T follicular helper cell (primary cell): ENCODE measurements at places on chromosomes 7 and 10.

- DNase-seq, result no peak
Observed at GRCh38 chr7:40641701-40642100, 506.9 kb downstream of the SUGCT start.

GRCh38 chr7:95322854-95323253, 1.5 kb downstream of the PON1 start:
- no peak for DNase-seq

DNA sequence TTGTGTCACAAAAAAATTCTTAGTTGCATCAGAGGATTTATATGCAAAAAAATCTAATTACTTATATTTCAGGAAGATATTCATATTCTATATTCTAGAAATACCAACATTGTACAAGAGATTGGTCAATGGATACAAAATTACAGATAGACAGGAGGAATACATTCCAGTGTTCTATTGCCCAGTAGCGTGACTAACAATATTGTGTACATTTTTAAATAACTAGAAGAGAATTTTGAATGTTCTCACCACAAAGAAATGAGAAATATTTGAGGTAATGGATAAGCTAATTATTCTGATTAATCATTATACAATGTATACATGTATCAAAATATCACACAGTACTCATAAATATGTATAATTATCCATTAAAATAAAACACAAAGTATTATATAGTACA, 253.3 kb downstream of the IPMK start:
- DNase-seq, result no peak

GRCh38 chr7:133478591-133479135, 225.8 kb downstream of the EXOC4 start:
- no peak for DNase-seq

GRCh38 chr7:106358103-106358663, 73.4 kb upstream of the NAMPT start:
- no peak for DNase-seq

DNA sequence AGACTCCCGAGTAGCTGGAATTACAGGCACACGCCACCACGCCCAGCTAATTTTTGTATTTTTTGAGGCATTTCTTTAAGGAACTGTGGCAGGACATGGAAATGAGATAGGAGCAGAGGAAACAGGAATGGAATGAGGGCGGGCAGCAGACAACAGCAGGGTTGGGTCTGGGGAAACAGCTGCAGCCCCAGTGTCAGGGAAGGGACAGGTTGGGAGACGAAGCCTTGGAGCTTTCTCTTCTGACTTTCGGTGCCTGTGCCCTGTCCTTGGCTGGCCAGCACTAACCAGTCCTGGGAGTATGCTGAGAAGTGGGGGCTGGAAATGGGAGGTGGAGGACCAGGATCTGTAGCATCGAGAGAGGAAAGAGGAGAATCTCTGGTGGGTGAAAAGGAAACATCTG, 47.4 kb downstream of the ATOH7 start:
- no peak for DNase-seq

GRCh38 chr7:34835901-34836600, 178.0 kb downstream of the NPSR1 start:
- DNase-seq, result no peak

DNA sequence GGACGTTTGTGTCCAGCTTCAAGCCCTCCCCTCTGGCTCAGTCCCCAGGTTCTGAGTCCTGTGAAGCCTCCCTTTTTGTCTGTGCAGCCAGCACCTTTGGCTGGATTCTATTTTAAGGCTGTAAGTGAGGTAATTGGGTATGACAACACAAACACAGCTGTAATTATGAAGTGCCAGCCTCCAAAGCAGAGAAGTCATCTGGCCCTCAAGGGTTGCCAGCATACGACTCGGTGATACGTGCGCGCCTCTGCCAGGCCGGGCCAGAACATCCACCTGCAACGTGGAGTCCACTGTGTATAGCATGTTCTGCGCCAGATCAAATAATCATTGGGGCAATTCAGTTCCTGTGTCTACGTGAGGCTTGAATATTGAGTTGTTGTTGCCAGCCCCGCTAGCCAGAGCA, 6.7 kb upstream of the FAM180A start:
- DNase-seq, result no peak

GRCh38 chr7:26958834-26959233, 94.4 kb upstream of the SKAP2 start:
- DNase-seq, result no peak

- DNase-seq, result no peak
Observed at GRCh38 chr10:58384095-58384494, 1.1 kb upstream of the TFAM start.

GRCh38 chr10:33277135-33277536, 57.3 kb downstream of the NRP1 start:
- no peak for DNase-seq

DNA sequence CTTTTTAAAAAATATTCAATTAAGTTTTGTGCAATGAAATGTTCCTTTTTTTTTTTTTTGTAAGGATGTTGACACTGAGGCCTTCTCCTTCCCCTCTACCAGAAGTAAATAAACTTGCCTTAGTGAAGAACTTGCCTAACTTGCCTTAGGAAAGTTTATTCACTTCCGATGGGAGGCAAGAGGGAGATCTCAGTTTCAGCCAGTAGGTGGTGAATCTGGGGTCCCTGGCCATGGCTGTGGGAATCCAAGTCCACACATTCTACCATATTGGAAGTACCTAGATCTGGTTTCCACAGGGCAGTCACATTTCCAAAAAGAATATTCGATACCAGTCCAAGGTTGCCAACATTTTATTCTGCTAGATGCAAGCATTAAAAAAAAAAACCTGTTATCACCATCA, 270.9 kb downstream of the CCSER2 start:
- no peak for DNase-seq

DNA sequence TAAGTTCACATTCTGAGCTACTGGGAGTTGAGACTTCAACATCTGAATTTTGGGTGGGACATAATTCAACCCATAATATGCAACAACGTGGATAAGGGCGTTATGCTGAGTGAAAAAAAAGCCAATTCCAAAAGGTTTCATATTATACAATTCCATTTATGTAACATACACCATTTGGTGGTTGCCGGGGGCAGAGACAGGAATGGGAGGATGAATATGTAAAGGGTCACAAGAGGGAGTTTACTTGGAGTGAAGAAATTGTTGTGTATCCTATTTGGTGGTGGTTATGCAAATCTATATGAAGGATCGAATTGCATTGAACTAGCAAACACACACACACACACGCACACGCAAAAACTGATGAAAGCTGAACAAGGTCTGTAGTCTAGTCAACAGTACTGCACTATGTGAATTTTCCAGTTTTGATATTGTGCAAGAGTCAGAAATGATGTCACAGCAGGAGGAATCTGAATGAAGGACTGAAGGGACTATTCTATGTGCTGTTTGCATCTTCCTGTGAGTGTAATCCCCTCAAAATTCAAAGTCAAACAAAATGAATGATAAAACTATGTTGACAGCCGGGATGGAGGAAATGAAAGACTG, 249.2 kb upstream of the HABP2 start:
- no peak for DNase-seq
